HFFc6 (cell line): ENCODE measurements at places on chromosomes 6 and 20. TPM values are rescaled to one million over a fixed set of nuclear protein-coding genes. Genes with fewer than 3 reads are reported as not detected.

- peak; percentile 4 for DNase-seq
- H3K27me3 ChIP-seq, result peaks cover 3% of the 10 kb centered on the region; the same call in 1 of the 2 replicates
- no peak overlapping the region for H3K27ac ChIP-seq
- peaks cover 9% of the 10 kb centered on the region for H3K4me1 ChIP-seq
These were observed 622.6 kb downstream of the EPM2A start for GRCh38 chr6:145112711-145113148.

Gene HTR1B
- total RNA-seq, result 0.12 to 0.87 TPM (median 0.51 TPM) in 3 replicates

- H3K36me3 ChIP-seq, result peaks cover 5% of the 10 kb centered on the region; the same call in 1 of the 2 replicates
- no peak overlapping the region for H3K4me3 ChIP-seq
- H3K4me1 ChIP-seq, result peaks cover 8% of the 10 kb centered on the region
- peaks cover 12% of the 10 kb centered on the region for H3K27me3 ChIP-seq
- no peak overlapping the region for H3K27ac ChIP-seq
These were observed 216.3 kb downstream of the SYNDIG1 start for GRCh38 chr20:24685736-24686135.

- DNase-seq, result peak; percentile 89
- no peak overlapping the region for H3K4me3 ChIP-seq
- peaks cover 24% of the 10 kb centered on the region for H3K4me1 ChIP-seq
- H3K36me3 ChIP-seq, result peaks cover 12% of the 10 kb centered on the region
- H3K27me3 ChIP-seq, result no peaks in the 10 kb centered on the region
These were observed 70.5 kb downstream of the FAM217A start for GRCh38 chr6:4008324-4009047.

DNA sequence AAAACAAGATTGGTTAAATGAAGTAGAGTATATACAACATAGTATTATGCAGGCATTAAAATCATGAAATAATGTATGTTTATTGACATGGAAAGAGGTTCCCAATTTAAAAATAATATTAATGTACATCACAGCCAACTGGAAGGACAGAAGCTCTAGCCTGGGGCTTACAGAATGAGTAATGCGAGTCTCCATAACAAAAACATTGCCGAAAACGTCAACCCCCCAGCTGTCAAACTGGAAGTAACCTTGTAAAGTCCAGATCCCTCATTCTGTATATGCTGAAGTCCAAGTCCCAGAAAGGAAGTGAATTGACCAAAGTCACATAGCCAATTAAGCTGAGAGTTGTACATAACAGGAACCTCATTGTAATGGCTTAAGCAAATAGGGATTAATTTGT lies 128.7 kb upstream of the ECI2 start:
- H3K27ac ChIP-seq, result no peak overlapping the region
- peaks cover 4% of the 10 kb centered on the region for H3K27me3 ChIP-seq
- no peaks in the 10 kb centered on the region for H3K36me3 ChIP-seq
- DNase-seq, result no peak
- peaks cover 9% of the 10 kb centered on the region; the same call in 1 of the 2 replicates for H3K4me1 ChIP-seq

DNA sequence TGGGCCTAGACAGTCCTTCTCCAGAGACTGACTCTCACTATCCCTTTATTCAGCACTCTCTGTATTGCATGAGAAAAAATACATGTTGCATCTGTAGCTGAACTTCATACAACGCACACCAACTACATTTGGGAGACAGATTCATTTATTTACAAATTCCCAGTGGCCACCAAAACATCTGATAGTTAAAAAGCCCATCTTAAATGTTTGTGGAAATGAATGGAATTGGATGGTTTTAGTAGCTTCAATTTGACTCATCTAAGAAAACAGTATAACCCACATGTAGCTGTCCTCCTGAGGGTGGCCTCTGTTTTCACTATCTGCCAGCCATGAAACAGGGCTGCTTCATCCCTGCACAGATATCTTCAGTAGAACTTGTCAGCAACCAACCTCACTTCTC lies 116.3 kb downstream of the PCSK2 start:
- no peak overlapping the region for H3K27ac ChIP-seq
- no peak overlapping the region for H3K4me3 ChIP-seq
- no peak for DNase-seq
- no peaks in the 10 kb centered on the region for H3K36me3 ChIP-seq

Gene BFSP1
- 1.5 to 2.5 TPM (median 1.8 TPM) in 3 replicates for total RNA-seq

- no peaks in the 10 kb centered on the region for H3K4me1 ChIP-seq
- no peak overlapping the region for H3K4me3 ChIP-seq
- no peaks in the 10 kb centered on the region for H3K36me3 ChIP-seq
- H3K27ac ChIP-seq, result no peak overlapping the region
- no peak for DNase-seq
These were observed 32.1 kb downstream of the C6orf141 start for GRCh38 chr6:49582529-49582928.

- no peak overlapping the region for H3K4me3 ChIP-seq
- peaks cover 21% of the 10 kb centered on the region for H3K4me1 ChIP-seq
- DNase-seq, result no peak
These were observed 294.5 kb upstream of the PLCB4 start for GRCh38 chr20:8774412-8774811.

DNA sequence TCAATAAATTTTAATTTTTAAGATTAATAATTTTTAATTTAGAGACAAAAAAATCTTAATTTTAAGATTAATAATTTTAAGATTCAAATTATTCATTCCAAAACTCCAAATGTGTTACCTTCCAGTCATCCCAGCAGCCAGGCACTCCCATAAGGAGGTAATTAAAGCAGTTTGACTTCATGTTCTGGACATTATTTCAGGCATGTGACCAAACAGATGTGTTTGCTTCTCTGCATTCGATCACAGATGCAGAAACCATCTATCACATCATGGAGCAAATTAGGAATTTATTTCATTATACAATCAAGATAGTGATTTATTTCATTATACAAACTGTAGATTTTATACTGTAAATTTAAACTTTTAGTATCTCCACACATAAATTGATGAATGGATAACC lies 150.3 kb downstream of the AKAP7 start:
- H3K36me3 ChIP-seq, result no peaks in the 10 kb centered on the region
- H3K27ac ChIP-seq, result no peak overlapping the region

GRCh38 chr20:60589623-60590022 lies 631.4 kb downstream of the CDH26 start:
- no peak overlapping the region for H3K27ac ChIP-seq
- H3K36me3 ChIP-seq, result no peaks in the 10 kb centered on the region
- no peaks in the 10 kb centered on the region for H3K4me1 ChIP-seq
- H3K27me3 ChIP-seq, result no peaks in the 10 kb centered on the region
- DNase-seq, result no peak
- H3K4me3 ChIP-seq, result no peak overlapping the region

- peaks cover 21% of the 10 kb centered on the region for H3K27me3 ChIP-seq
- no peak overlapping the region for H3K4me3 ChIP-seq
- no peak for DNase-seq
- H3K4me1 ChIP-seq, result peaks cover 22% of the 10 kb centered on the region
These were observed 108.8 kb downstream of the PREX1 start for GRCh38 chr20:48718786-48719578.

- H3K27ac ChIP-seq, result no peak overlapping the region
- H3K36me3 ChIP-seq, result no peaks in the 10 kb centered on the region; the same call in 1 of the 2 replicates
- DNase-seq, result no peak
These were observed 1129.5 kb downstream of the EPHA7 start for GRCh38 chr6:92289831-92290230.

DNA sequence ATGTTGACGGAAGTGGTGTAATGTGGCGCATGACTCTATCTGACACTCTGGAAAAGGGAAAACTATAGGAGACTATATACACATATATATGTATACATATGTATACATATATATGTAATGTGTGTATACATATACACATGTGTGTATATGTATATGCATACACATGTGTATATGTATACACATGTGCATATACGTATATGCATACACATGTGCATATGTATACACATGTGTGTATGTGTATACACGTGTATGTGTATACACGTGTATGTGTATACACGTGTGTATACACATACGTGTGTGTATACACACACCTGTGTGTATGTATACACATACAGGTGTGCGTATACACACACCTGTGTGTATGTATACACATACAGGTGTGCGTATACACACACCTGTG lies 683.4 kb upstream of the FLRT3 start:
- no peak overlapping the region for H3K27ac ChIP-seq
- H3K36me3 ChIP-seq, result no peaks in the 10 kb centered on the region; the same call in 1 of the 2 replicates
- no peaks in the 10 kb centered on the region for H3K4me1 ChIP-seq
- no peak for DNase-seq
- H3K4me3 ChIP-seq, result no peak overlapping the region
- H3K27me3 ChIP-seq, result no peaks in the 10 kb centered on the region

- no peak overlapping the region for H3K27ac ChIP-seq
- H3K4me1 ChIP-seq, result peaks cover 17% of the 10 kb centered on the region
- no peaks in the 10 kb centered on the region; the same call in 1 of the 2 replicates for H3K27me3 ChIP-seq
These were observed 17.5 kb downstream of the TRERF1 start for GRCh38 chr6:42434237-42434636.

Gene TFAP2C
- total RNA-seq, result 1.8 to 4.5 TPM (median 3.3 TPM) in 3 replicates

DNA sequence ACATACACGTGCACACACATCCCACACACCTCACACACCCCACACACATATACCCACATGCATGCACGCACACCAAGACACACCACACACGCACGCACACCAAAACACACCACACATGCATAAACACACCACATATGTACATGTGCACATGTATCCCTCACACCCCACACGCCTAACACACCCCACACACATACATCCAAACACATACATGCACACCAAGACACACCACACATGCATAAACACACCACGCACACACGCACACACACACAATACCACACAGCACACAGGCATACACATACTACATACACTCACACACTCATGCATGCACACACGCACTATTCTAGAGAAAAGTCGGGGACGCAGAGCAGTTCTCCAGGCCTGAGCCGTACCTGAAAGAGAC lies 671.5 kb downstream of the PRKN start:
- no peak for DNase-seq
- no peak overlapping the region for H3K4me3 ChIP-seq
- no peaks in the 10 kb centered on the region; the same call in 1 of the 2 replicates for H3K27me3 ChIP-seq
- H3K4me1 ChIP-seq, result no peaks in the 10 kb centered on the region

Gene ADAM33
- total RNA-seq, result 88.9 to 99.7 TPM (median 95.4 TPM) in 3 replicates
